ENCODE measurements at places on chromosomes 3 and 15. TPM values are rescaled to one million over a fixed set of nuclear protein-coding genes. Genes with fewer than 3 reads are reported as not detected.

Gene CFAP100
- not detected for total RNA-seq

DNA sequence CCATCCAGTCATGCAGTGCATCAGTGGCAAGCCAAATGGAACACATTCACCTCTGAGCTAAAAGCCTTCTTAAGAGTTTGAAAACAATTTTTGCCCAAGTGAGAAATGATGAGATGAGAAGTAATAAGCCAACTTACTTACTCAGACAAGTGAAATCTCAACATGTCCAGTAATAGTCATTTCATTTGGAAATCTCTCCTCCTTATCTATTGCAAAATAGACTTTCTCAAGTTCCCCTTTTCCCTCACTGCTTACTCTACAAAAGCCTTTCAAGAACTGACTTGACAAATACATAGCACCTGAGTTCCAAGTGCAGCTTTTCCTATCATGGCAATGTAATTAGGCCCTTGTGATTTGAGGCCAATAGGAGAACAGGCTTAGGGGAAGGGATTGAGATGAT, 282.3 kb downstream of the SLC9A9 start:
- no peak for DNase-seq

DNA sequence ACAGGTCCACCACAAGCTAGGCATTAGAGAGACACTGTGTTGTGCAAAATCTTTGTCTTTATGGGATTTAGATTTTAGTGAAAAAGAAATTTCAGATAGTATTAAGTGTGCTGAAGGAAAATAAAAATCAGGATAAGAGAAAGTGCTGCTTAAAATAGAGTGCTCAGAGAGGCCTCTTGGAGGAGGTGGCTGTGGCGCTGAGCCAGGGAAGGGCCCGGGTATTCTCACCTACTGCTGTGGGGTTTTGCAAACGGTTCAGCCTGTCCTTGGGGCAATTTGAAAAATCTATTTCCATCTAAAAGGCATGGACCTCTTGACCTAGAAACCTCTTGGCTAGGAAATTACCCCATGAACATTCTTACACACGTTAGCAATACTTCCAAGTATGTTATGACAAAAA, 267.7 kb downstream of the TJP1 start:
- DNase-seq, result no peak

DNA sequence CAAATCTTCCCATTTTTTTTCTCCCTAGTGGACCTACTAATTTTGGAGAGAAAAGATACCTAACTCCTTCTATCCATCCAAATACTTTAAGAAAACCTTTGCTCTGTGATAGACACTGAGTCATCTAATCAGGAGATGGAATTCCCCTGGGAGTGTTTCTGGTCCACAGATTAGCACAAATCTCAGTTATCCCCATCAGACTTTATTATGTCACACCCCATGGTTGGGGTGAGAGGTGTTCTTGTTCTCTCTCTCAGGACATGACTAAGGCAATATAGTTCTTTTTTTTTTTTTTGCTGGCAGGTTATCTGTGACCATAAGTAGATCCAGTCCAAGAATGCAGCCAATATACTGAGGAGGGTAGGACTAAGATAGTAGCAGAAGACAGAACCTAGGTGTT, 15.8 kb downstream of the SLC9A9 start:
- DNase-seq, result no peak

DNA sequence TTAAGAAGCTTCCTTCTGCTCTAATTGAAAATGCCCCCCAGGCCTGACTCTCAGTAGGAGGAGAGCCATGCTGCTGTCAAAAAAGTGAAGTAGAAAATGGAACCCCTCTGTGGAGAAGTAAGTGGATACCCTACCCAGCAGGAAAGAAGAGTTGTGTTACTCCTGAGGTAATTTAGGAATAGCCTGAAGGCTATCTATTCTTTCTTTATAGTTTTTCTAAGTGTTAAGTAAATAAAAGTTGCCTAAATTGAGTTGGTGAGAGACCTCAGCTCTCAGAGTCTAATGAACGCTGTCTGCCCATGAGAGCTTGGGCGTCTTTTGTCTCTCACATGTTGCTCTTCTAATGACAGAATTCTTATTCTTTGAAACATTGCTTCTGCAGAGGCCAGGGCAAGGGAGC, 116.2 kb downstream of the NSUN3 start:
- DNase-seq, result no peak

- DNase-seq, result no peak
Measured at GRCh38 chr15:35047528-35047927, 37.6 kb downstream of the NANOGP8 start.

DNA sequence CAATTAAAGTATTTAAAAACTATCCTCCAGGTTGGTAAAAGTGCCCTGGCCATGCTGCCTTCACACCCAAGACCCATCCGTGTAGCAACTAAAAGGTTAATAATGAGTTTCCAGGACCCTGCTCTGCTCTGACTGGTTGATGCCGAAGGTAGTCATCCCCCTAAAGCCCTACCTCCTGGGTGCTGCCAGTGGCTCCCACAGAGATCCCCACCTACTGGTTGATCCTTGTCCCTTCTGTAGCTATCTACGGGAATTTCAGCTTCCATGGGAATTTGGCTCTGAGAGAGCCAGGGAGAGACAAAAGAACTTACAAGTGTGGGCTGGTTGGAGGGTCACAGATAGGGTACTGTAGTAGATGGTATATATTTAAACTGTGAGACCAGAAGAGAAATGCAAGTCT, 110.6 kb upstream of the NANOGP8 start:
- no peak for DNase-seq

DNA sequence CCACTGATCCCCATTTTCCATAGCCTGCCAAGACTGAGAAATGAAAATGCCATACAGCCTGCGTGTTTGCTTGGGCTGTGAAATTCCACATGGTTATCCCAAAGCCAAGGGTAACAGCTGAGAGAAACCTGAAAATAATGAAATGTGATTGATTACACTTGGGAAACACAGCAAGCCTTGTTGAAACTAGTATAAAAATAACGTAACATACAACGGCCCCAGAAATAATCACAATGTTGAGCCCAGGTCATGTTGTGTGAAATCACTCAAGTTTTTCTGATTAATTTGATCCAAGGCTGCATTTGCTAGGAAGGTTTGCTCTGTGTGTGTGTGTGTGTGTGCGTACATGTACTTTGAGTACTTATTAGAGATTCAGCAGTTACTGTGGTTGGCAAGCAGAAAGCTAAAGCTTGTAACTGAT, 269.0 kb downstream of the OXSM start:
- no peak for DNase-seq

DNA sequence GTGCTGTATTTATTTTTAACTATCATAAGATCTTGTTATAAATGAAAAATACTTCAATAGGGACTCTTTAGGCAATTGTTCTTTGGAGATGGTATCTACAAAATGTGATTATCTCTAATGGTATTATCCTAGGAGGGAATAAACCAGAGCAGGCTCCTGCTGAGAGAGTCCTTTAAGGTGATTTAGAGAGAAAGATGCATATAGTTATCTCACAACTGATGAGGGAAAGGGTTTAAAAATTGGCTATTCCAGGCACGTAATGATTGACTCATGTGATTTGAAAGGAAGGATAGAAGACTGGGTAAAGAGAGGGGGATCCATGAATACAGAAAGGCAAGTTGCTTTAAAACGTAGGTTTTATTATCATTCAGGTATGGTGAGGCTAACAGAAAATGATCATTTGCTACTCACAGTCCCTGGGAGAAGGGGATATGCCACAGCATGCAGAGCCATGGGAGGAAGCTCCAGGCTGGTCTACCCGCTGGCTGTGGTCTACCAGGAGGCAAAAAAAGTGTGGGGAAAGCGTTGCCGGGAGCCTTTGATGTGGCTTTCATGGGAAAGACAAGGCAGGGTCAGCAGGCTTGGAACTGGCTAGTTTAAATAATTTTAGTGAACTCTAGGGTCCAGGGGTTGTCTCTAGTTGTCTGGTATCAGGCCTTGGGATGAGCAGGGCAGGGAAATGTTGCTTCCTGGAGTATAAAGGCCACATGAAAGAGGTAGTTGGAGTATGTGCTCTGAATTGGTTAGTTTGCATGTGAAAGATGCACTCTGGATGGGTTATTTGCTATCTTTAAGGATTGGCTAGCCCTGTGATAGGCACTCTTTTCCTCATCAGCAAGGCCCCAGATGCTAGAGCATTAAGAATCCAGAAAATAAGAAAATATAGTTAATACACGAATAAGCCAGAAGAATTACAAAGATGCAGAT, 798.4 kb upstream of the GRM7 start:
- DNase-seq, result no peak

DNA sequence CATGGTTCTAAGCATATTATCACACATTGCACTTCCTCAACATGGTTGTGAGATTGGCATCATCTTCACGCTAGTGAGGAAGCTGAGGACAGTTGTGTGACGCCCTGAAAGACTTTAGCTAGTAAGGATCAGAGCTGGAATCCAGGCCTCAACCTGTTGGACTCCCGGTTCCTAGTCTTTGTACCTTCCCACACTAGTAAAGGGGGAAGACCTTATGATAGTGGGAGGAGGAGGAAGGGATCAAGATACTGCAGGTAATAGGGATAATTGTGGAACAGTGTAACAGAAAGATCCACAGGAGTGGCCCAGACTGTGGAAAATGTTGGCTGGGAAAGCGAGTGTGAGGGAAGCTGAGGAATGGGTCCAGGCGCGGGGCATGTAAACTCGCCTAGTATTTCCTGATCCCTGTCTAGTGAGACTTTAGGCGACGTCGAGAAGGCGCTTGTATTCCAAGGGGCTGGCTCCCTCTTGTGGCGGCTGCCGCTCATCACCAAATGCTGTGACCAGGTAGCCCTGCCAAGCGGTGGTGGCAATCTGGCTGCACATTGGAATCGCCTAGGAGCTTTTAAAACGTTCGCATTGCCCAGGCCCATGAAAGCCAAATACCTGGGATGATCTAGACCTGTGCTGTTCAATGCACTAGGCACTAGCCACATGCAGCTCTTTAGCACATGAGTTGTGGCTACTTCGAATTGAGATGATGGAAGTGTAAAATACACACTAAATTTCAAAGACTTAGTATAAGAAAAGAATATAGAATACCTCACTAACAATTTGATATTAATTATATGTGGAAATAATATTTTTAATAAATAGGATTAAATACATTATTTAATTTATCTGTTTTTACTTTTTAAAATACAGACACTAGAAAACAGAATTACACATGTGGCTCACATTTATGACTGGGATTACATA, 38.8 kb upstream of the CLDN18 start:
- DNase-seq, result peak; percentile 92

GRCh38 chr3:141083836-141084649, 32.9 kb downstream of the SPSB4 start:
- DNase-seq, result no peak

All from upper lobe of right lung (tissue), 1 donor.